Stimulated activated CD4-positive, alpha-beta T cell treated with anti-CD3 and anti-CD28 coated beads, Interleukin-1b, Interleukin-23, amount 100 ng/mL, for 4 hours (primary cell): ENCODE measurements at places on chromosomes 7 and 10.

DNA sequence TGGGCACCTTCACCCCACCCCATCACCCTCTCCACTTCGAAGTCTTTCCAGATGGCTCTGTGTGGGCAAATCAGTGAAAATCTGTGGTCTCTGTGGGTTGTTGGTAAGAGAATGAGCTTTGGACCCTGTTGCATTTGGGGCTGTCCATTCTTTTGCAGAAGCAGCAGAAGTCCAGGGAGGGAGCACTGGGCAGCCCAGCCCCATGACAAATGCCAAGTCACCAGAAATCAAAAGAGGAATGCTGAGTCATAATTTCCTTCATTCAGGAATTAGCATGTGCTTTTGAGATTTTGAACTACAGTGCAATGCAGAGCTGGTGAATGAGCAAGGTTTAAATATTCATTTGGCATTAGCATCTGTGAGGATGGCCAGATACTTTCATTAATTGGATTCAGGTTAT is 556.2 kb downstream of the LRMDA start:
- no peak for DNase-seq

DNA sequence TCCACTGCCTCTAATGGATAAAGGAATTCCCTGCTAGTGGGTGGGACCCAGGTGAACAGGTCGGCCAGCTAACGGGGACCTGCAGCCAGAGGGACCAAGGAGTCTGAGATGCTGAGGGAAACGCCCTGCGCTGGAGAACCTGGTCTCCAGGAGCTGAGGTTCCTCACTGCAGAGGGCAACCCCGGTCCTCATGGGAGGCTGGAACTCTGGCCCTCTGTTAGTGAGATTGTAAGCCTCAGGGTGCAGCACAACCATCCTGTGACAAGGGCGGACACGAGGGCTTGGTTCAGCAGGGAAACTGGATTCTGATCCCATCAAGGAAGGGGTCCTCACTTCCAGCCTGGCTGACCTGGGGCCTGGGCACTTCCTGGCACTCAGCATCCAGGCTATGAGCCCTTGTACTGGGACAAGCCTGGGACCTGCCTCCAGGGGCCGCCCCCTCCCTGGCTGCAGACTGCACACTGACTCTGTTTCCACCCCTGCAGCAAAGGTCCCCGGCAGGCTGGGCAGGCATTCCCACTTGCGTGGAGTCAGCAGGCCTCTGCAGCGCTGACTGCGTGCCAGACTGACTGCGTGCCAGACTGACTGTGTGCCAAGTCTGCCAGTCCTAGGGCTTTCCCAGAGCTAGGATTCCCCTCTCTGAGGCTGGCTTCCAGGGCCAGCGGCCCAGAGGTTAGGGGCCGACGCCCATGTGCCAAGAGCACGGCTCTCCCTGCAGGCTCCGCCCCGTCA is 143.2 kb downstream of the MAPK8 start:
- DNase-seq, result no peak

- no peak for DNase-seq
Measured at GRCh38 chr7:139591550-139592195, 68.2 kb downstream of the CLEC2L start.

DNA sequence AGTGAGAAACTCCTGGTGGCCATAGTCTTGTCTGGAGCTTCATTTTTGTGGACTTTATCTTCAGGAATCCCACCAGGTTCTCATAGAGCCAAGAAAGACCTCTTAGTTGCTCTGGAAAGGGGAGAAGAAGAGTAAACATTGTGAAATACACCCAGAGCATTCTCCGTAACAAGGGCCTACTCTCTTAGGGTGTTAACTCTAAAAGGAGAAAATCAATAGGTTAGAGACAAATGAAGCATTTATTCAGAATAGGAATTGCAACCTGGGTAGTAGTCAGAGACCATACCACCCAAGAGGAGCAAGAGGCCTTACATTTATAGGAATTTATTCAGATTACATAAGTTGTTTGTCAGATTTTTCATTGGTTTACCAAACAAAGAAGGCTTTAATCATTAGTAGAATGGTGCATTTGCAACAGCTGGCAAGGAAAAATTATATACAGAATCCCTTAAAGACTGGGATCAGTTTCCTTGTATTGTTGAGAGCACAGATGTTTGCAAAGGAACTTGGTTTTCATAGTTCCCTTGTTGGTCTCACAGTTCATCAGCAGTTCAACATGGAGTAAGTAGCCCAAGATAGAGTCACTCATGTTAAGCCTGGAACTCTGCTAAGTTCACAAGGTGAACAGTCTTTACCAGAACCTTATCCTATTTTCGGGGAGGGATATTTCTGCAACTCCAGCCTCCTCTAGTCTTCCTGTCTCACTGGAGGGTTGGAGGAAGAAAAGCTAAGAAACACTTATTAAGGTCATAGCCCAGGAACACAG is 53.2 kb upstream of the TMEM140 start:
- DNase-seq, result no peak

- DNase-seq, result no peak
Measured at GRCh38 chr7:135711139-135711469, 16.9 kb downstream of the SLC13A4 start.

- DNase-seq, result no peak
Measured at GRCh38 chr10:86600296-86600695, 54.1 kb upstream of the OPN4 start.

DNA sequence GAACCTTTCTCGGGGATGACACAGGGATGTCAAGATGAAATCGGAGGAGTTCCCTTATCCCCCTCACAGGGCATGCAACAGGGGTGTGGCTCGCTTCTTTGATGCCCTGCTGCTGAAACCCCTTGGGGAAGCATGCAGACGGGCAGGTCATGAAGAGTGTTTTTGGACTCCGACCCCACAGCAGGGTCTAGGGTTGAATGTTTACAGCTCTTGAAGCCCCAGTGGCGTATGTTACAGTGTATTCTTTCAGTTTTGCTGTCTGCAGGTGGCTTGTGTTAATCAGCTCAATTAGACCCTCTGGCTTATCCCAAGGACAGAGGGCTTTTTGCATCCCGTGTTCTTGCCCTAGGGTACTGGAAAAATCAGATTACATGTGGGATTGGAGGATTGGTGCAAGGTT is 446.5 kb downstream of the LRMDA start:
- DNase-seq, result no peak

GRCh38 chr10:116190883-116191282 is 82.1 kb downstream of the GFRA1 start:
- DNase-seq, result no peak

GRCh38 chr10:104220522-104220921 is 11.6 kb downstream of the CFAP43 start:
- no peak for DNase-seq

DNA sequence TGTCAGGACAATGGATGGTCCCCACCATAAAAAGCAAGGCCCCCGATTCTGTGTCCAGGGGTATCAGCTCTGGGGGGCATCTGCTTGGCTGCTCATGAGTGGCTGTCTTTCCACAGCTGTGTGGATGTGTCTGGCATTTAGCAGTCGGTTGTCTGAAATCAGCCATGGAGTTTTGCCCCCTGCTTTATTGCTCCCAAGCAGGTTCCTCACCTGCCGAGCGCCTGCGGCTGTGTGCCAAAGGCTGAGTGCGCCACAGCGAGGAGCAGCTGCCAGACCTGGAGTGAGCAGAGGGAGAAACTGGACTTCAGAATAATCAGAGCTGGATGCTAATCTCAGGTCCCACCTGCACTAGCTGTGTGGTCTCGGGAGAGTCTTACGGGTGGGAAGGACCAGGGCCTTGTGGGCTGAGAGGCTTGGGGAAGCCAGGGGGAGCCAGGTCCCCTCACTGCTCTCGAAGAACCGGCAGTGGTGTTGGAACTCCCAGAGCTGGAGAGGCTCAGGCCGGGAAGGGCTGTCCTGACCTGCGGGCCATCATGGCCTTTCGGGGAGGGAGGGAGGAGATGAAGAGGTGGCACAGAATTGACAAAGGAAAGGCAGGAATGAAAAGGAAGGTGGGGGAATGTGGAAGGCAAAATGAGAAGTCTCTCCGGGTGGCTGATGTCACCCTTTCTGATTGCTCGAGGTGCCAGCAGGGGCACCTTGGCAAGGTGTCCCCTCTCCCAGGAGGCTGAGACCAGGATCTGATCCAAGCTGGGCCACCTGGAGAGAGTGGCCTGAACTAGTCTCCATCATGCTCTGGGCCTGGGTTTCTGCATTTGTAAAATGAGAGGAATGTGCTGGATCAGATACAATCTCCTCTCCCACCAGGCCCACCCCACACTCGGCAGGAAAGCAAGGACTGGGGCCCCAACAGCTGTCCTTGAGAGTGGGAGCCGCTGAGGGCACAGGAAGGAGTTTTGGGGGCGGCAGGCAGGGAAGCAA is 30.2 kb upstream of the LEP start:
- DNase-seq, result no peak

- no peak for DNase-seq
Measured at GRCh38 chr7:98115746-98116525, 9.3 kb downstream of the LMTK2 start.

DNA sequence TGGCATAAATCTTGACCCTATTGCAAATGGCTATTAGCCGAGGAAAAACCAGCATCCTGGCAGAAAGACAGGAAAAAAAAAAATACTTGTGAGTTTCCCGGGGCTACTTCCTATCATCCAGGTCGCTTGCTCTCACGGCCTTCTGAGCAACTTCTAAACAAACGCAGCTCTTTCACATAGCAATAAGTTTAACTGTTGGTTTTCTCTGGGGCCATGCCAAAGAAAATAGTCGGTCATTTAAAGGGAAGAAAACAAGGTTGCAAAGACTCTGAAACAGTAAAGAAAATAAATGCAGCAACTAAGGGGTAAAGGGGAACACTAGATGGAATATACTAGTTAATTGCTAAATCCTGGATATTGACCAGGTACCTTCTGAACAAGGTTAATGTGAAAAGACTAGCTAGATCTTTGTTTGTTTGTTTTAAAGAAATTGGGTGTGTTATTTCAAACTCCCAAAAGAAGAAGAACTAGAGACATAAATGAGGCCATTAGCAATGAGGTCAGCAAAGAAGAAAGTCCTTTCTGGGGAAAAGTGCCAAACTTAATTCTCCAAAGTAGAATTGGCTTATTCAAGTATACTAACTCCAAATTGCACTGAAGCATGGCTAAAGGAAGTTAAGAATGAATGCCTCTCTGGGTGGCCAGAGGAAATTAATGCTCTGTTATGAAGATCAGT is 54.2 kb downstream of the SLC39A12 start:
- DNase-seq, result no peak

DNA sequence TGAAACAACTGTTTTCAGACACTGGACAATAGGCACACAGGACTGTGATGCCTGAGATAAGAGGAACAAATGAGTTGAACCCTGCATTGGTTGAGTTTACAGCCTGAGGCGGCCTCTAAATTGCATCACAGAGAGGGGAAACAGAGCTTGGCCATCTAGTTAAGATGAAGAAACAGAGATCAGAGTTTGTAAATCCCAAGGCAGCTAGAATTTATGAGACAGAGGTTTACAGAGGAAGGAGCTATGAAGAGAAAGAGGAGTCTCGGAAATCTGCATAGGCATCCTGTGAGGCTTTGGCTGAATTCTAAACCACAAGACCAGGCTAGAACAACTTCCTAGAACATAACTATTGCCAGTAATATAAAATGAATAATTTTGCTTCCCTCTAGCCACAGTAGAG is 41.0 kb upstream of the OIT3 start:
- no peak for DNase-seq

DNA sequence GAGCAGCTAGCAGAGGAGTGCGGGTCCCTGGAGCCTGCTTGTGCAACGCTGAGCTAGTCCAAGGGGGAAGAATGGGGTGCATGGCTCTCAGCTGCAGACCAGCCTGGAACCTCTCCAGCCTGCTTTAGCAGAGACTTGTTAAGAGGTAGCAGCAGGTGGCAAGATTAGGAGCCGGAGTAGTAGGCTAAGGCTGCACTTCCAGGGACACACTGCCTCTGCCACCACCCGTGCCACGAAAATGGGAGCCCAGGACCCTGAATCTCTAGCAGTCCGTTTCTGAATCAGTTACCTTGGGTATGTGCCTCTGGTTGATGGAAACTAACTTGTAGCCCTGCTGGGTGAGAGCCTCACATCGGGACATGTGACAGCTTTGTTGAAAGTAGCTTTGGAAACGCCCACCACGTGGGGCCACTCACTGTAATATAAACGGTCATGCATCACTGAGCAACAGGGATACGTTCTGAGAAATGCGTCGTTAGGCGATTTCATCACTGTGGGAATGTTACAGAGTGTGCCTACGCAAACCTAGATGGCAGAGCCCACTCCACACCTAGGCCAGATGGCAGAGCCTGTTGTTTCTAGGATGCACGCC is 25.9 kb downstream of the HTRA1 start:
- no peak for DNase-seq

DNA sequence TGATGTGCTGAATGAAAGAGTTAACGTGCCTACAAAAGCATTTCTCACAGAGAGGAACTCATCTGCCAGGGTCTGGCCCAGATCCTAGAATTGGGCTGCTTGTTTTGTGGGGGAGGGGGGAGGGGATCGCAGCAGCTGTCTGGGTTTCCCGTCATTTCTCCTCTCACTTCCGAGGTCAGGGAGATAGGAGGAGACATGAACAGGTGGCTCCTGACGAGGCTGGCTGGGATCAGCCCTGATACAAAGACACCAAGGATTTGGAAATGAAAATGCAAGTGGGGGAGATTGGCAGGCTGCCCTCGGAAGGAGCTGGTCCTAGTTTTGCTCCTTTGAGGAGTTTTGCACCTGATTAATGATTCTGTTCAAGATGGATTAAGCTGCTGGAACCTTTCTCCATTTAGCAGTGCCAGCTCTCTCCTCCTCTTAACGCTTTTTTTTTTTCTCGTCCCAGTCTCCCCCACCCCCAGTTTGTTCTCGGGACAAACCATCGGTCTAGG is 86.8 kb upstream of the KMT2C start:
- no peak for DNase-seq

DNA sequence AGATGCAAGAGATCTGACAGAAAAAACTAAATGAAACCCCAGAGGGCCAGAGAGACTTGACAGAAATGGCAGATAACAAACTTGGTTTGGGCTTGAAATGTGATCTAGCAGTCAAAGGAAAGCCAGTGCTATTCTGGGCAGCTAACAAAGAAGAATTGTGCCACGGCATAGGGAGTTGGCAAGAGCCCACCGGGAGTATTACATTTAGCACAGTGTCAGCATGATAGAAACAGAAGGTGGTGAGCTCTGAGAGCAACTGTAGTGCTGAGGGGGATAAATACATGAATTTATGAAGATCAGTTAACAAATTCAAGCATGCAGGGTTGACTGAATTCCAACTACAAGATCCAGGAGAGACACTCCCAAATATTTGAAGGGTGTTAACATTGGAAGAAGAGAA is 91.1 kb downstream of the AHCYL2 start:
- no peak for DNase-seq

- DNase-seq, result no peak
Measured at GRCh38 chr10:118927321-118927720, 102.2 kb upstream of the NANOS1 start.

GRCh38 chr7:41567731-41568114 is 135.2 kb downstream of the INHBA start:
- no peak for DNase-seq

DNA sequence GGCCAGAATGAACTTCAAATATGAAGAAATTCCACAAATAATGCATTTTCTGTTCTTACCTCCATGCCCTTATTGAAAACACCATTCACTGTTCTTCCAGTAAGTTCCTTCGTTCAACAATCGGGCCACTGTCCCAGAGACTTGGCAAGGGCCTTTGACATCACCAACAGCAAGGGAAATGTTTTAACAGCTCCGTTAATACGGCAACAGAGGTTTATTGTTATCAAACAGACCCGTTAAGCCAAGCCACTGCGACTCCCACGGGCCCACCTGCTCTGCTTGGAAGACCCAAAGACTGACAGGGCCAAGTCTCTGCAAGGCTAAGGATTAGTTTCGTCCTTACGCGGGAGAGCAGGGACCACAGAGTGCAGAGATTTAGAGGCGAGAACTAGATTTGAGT is 43.4 kb upstream of the LYZL1 start:
- no peak for DNase-seq
